ENCODE measurements at places on chromosomes 4 and X. TPM values are rescaled to one million over a fixed set of nuclear protein-coding genes. Genes with fewer than 3 reads are reported as not detected.

- DNase-seq, result peak; percentile 58
- H3K4me3 ChIP-seq, result no peak overlapping the region
- no peaks in the 10 kb centered on the region for H3K4me1 ChIP-seq
- H3K27me3 ChIP-seq, result no peaks in the 10 kb centered on the region
These were observed 24.4 kb downstream of the PPP2R3B start for GRCh38 chrX:362351-362750.

- DNase-seq, result no peak
- H3K4me3 ChIP-seq, result peak overlapping the region; percentile 70
- peaks cover 22% of the 10 kb centered on the region for H3K4me1 ChIP-seq
- H3K36me3 ChIP-seq, result no peaks in the 10 kb centered on the region
- H3K27me3 ChIP-seq, result no peaks in the 10 kb centered on the region
These were observed 22.2 kb downstream of the VSIG4 start for GRCh38 chrX:66017659-66018170.

EGF gene
- total RNA-seq, result 1.4 TPM

DNA sequence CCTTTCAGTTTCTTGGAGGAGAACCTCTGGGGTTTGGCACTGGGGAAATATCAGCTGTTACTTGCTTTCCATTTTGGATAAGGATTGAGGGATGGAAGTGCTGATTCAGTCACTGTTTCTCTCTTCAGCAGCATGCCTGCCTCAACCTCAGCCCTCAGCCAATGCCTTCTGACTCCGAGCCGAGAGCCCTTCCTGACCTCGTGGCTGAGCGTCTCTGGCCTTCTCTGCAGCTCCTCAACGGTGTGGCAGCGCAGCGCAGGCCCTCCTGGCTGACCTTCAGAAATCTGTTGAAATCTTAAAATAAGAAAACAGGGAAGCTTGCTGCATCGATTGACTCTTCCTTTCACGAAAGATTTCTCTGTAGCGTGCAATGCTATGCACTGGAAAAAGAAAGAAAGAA, 434.3 kb upstream of the FAT1 start:
- no peaks in the 10 kb centered on the region for H3K36me3 ChIP-seq
- no peak overlapping the region for H3K4me3 ChIP-seq
- H3K27ac ChIP-seq, result no peak overlapping the region
- DNase-seq, result no peak
- H3K27me3 ChIP-seq, result no peaks in the 10 kb centered on the region

GC gene
- not detected for total RNA-seq

- H3K4me3 ChIP-seq, result no peak overlapping the region
- no peaks in the 10 kb centered on the region for H3K36me3 ChIP-seq
- no peak for DNase-seq
- H3K4me1 ChIP-seq, result peaks cover 64% of the 10 kb centered on the region
These were observed 4.1 kb downstream of the SEPTIN6 start for GRCh38 chrX:119688911-119689321.

GRCh38 chrX:39502486-39502885, 595.3 kb downstream of the BCOR start:
- no peaks in the 10 kb centered on the region for H3K36me3 ChIP-seq
- no peaks in the 10 kb centered on the region for H3K4me1 ChIP-seq
- no peaks in the 10 kb centered on the region for H3K27me3 ChIP-seq
- H3K27ac ChIP-seq, result no peak overlapping the region
- no peak for DNase-seq
- no peak overlapping the region for H3K4me3 ChIP-seq

Data from spleen (tissue), 13 donors.